Placental pericyte (primary cell): ENCODE measurements at places on chromosomes 4 and X. TPM values are rescaled to one million over a fixed set of nuclear protein-coding genes. Genes with fewer than 3 reads are reported as not detected.

The SMIM10L2A gene
- under 0.01 TPM in 1 of 2 replicates, not detected in the other for total RNA-seq

The FHIP1A gene
- under 0.01 and 0.14 TPM in 2 replicates for total RNA-seq

The CT83 gene
- total RNA-seq: not detected in 2 replicates

The HSFX1 gene
- 0.29 and 0.88 TPM in 2 replicates for total RNA-seq

The ANAPC10 gene
- 15.1 and 23.5 TPM in 2 replicates for total RNA-seq

The DEFB131A gene
- not detected in 2 replicates for total RNA-seq

The HSD17B13 gene
- 0.14 and 0.22 TPM in 2 replicates for total RNA-seq

The COX7B2 gene
- not detected in 2 replicates for total RNA-seq

The GPR50 gene
- not detected in 2 replicates for total RNA-seq

The MAGEC1 gene
- not detected in 2 replicates for total RNA-seq

The MAD2L1 gene
- 0.88 and 42.8 TPM in 2 replicates for total RNA-seq

The TRIM60 gene
- total RNA-seq: 0.88 and 1.1 TPM in 2 replicates

The CPE gene
- total RNA-seq: 0.44 and 2.3 TPM in 2 replicates

The MAGEA8 gene
- not detected in 2 replicates for total RNA-seq

The ZAR1 gene
- not detected in 2 replicates for total RNA-seq

The IL13RA1 gene
- total RNA-seq: 51.6 and 51.7 TPM in 2 replicates

The GJB1 gene
- not detected in 2 replicates for total RNA-seq

The EXOC1L gene
- not detected in 2 replicates for total RNA-seq

The LUZP4 gene
- total RNA-seq: not detected in 2 replicates

The MND1 gene
- 2.0 and 5.7 TPM in 2 replicates for total RNA-seq

The ZNF141 gene
- total RNA-seq: 8.8 and 11.2 TPM in 2 replicates

The GC gene
- not detected in 2 replicates for total RNA-seq

The EREG gene
- total RNA-seq: 1.3 and 20.9 TPM in 2 replicates

The PPEF2 gene
- under 0.01 TPM in 1 of 2 replicates, not detected in the other for total RNA-seq
